NCI-H1092 (cell line): ENCODE measurements at places on chromosomes 6 and 20.

- no peak for DNase-seq
Measured at GRCh38 chr20:54163402-54163801, 10.4 kb downstream of the CYP24A1 start.

DNA sequence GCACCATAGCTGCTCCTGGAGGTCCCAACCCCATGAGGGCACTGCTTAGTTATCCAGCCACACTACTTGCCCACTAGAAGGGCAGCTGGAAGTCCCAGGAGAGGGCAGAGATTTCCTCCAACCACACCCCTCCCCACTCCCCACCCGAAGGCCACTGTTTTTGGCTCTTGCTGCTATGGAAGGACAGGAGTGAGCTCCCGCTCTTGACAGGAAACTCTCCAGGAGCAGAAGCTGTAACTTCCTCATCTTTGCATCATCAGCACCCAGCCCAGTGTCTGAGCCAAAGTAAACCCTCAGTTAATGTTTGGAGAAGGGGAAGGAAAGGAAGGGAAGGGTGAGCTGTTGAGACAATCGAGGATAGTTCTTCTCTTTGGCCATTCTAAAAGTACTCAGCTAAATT, 120.7 kb downstream of the MTFR2 start:
- DNase-seq: no peak

DNA sequence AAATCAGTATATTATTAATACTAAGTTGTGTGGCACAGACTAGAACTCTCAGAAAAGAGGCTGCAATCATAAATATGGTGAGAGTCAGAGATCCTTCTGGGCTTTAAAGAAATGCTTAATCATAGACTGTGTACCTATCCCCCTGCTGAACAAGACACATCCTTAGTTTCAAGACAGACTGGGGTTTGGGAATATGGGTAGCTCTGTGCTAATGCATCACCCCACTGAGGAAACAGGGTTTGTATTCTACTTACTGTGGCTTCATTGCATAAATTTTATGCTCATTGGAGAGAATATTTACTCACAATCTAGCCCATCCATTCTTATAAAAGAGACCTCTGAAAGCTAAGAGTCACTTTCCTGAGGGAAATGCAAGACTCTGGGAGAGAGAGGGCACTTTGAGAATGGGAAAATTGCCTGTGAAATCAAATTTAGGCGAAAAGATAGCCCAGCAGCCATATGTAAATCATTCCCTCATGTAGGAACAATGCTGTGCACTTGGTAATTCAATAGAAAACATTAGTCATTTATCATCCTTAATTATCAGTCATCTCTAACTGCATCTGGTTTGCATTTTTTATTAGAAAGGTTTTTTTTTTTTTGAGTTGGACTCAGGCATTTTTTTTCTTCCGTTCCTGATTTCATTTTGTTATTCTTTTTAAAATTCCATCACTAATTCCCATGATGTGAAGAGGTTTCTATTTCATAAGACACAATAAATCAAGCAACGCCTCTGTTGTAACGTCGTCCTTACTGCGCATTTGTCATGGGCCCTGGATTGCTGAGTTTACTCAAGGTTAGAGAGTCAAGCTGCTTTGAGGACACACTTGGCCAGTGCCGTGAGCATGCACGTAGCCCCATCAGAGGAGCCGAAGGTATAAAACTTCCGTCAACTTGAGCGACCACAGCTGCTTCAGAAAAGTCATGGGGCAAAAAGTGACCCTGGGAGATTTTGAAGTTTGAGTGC, 91.8 kb downstream of the TRMT11 start:
- DNase-seq: no peak

GRCh38 chr6:134351615-134352474, 33.9 kb upstream of the SGK1 start:
- no peak for DNase-seq

GRCh38 chr20:13173201-13173600, 47.9 kb upstream of the ISM1 start:
- DNase-seq: no peak

GRCh38 chr6:26217714-26218075, 130.5 kb downstream of the HFE start:
- DNase-seq: no peak

- DNase-seq: no peak
Measured at GRCh38 chr6:43812850-43813578, 43.0 kb downstream of the VEGFA start.

DNA sequence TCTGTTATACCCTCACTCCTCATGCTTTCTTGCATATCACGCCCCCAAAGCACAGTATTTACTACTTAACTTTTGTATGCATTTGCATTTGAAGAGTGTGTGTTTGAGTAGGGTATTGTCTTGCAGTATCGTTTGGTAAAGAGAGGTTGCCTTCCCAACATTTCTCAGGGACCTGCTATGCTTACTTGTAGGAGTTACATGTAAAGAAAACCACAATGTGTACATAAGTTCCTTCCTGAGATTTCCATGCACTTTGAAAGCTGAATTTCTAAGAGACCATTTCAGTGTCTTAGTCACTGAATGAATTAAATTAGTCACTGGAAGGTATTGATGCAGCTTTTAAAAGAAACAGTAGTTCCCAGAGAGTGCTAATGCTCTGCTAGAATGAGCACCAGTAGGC, 159.3 kb upstream of the LAMA2 start:
- no peak for DNase-seq

DNA sequence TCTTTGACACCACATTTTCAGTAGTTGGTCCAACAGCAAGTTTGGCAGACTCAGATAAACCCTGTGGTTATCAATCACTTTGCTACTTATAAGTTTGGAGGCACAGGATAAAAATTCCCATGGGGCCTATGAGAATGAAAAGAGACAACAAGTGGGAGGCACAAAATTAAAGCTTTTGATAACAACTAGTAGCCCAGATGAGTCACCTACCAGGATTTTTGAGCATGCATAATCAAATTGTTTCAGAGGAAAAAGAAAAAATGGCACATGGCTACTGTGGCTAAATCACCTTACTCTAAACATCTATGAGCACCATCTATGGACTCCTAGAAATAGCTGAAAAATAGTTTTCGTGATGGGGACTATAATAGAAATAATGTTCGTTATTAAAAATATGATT, 40.8 kb upstream of the BMP5 start:
- DNase-seq: no peak

- DNase-seq: no peak
Measured at GRCh38 chr20:18886756-18887155, 73.2 kb downstream of the SCP2D1 start.

DNA sequence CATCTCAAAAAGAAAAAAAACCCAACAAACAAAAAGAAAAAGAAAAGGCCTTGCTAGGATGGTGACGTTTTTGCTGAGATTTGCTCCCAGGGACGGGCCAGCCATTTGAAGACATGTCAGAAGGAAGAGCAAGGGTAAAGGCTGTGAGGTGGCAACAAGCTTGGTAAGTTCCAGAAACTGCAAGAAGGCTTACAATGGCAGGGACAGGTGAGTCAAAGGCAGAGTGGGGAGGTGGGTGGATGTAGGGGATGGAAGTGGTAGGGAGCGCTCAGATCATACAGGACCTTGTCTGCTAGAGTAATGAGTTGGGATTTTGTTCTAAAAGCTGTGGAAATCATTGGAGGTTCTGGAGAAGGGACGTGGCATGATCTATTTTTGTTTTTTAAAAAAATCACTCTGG, 4.3 kb downstream of the KIF3B start:
- no peak for DNase-seq

GRCh38 chr6:80196906-80197305, 90.4 kb downstream of the BCKDHB start:
- DNase-seq: no peak

DNA sequence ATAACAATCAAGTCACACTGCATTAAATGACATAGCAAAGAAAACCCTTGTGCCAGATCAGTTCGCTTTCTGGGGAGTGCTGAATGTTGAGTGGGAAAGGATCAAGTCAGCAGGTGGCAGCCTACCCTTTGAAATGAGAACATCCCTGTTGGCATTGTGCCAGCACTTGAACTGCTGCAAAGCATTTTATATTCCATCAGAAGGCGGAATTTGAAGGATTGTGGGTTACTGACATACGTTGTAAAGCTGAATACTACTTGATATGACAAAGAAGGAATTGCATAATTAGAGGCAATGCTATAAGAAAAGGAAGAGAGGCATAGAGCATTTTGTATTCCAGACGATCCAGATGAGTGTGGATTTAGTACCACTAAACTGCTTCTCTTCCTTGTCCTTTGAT, 26.5 kb downstream of the BCKDHB start:
- peak; percentile 19 for DNase-seq

GRCh38 chr6:75758061-75758460, 9.0 kb downstream of the MYO6 start:
- no peak for DNase-seq

- DNase-seq: no peak
Measured at GRCh38 chr6:37317312-37318038, 36.3 kb upstream of the RNF8 start.

DNA sequence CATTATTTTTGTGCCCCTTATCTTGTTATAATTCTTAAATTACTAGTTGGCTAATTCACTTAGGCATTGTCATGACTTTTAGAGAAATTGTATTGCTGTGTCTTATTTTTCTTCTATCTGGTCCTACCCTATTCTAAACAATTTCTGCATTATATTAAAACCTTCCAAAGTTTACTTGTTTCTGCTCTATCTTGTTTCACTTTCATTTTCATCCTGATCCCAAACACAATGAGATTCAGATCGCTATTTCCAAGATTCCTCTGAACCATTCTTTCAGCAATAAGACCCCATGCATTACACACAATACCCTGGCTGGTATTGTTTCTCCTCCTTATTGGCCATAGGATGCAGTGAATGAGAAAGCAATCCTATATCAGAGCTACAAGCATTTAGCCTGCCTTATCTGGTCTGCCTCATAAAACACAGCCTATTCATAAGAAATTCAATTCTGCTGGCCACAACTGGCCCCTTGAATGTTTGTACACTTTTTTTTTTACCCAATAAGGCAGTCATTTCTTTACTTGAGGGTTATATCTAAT, 69.9 kb upstream of the POU3F2 start:
- no peak for DNase-seq

- no peak for DNase-seq
Measured at GRCh38 chr20:24895431-24895830, 53.6 kb upstream of the CST7 start.

DNA sequence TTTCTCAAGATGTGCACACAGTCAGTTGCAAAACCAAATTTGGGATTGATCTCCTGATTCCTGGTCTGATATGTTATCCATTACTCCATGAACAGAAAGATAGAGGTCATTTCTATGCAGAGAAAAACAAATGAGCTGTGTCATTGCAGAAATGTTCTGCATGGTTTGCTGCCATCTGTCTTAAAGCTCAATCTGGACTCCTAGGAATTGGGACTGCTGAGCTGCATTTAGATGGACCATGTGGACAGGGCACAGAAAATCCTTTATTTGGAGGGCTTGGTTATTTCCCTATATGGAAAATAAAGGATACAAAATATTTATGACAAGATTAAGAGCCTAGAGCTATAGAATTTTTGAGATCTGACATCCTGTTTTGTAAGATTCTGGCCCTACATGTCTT, 91.3 kb downstream of the ADGRB3 start:
- no peak for DNase-seq

DNA sequence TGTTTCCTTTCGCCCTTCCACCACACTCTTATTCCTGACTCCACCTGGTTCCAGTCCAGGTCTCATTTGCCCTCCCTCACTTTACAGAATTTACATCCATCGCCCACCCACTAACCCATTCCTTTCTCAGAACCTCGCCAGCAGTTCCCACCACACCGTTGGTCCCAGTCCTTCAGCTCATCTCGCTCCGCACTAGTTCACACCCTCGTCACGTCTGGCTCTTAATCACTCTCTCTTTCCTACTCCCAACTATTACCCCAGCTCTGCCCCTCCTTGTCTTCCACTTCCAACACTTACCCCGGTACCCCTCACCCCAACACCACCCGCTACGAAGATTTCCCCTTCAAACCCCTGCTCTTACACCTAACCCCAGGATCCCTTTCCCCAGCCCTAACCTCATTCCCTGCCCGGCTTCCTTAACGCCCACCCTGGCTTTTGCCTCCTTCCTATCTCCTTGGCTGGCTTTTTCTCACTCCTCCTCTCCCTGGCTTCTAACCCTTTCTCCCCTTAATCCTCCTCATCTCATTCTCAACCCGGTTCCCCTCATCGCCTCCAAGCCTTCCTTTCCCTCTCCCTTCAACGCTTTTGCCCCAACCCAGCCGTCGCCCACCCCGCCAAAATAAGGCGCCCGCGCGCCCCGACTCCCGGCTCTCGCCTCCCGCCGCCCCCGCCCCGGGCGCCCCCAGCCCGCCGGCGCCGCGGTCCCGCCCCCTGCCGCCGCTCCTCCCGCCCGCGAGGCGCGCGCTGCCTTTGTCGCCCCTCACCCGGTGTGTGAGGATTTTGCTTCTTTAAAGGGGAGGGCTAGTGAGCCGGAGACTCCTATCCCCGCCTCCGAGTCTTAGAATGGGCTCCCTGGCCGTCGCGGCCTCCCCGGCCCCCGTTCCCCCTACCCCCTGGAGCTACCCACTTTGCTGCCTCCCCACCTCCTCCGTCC, 542 bp downstream of the USP49 start:
- no peak for DNase-seq

DNA sequence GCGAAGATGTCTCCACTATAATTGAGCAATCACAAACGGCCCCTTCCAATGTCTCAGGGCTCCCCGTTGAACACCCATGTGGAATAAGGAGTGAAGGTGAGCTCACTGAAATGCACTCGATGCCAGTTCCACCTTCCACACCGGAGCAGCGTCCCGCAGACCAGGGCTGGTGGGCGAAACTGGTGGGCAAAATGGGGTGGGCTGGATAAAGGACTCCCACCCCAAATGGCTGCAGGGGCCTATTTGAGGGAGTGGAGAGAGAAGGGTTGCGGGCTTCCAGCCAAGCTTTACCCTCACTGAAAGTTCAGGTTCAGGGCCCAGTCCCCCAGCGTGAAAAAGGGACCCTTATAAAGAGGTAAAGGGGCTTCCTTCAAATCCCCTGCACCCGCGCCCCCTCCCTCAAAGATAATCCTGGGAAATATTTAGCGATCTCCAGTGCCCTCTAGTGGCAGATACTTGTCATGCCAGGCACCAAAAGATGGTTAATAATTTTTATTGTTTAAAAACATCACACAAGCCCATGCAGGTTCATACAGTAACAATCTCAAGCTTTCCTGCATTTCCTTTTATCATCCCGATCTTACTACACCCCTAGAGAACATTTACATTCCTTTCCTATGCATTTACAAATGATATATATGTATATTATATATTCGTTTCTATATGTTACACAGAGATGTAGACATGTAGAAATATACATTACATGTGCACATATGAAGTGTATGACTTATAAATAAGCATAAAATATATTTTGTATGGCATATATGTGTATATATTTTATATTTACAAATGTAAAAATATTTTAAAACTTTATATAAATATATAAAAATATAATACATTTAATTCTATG, 58.2 kb upstream of the NKX2-2 start:
- no peak for DNase-seq
